NCI-H1694 (cell line): ENCODE measurements at places on chromosomes 1 and 21.

DNA sequence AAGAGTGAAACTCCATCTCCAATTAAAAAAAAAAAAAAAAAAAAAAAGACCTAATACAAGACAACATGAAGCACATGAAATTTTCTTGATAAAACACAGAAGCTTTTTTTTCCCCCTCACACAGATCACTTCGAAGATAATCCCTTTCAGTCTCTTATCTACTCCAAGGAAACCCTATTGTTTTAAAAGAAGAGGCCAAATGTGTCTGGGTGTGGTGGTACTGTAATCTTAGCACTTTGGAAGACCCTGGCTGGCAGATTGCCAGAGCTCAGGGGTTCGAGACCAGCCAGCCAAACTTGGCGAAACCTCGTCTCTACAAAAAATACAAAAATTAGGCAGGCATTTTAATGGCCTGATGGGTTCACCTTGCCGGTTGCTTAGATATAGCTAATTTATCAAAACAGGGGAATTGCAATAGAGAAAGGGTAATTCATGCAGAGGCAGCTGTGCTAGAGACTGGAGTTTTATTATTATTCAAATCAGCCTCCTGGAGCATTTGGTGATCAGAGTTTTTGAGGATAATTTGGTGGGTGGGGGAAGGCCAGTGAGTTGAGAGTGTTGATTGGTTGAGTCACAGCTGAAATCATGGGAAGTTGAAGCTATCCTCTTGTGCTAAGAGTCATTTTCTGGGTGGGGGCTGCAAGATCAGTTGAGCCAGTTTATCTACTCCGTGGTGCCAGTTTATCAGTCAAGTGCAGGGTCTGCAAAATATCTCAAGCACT lies 62.5 kb downstream of the SLC16A1 start:
- DNase-seq = no peak

DNA sequence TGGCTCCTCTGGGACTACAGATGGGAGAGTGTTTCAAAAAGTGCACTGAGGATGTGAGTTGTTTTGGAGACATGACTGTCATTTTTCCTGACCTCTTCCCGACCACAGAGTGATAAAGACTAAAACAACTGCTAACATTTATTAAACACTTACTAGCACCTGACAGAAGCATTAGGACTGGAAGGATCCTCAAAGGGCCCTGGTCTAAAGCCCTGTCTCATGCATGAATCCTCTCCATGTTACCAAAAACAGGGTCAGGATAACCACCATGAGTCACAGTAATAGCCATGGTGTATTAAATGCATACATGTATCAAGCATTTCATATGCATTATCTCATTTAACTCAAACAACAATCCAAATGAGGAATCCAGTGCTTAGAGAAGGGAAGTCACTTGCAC lies 11.5 kb downstream of the CYB5RL start:
- DNase-seq = no peak

DNA sequence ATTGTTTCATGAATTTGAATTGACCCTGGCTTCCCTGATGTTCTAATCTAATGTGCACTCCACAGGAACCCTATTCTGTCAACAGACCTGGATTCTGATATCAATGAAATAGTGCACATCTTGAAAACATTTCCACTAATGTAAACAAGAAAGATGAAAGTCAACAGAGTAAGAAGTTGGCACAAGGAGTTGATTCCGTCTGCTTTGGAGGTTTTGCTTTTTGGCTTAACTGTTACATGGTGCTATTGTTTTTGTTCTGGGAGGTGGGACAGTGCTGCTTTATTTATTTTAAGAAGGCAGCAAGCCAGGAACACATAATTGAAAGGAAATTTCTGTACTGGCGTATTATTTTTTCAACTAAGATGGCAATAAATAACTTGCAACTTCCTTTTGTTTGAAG lies 73.3 kb downstream of the LEPR start:
- no peak for DNase-seq

DNA sequence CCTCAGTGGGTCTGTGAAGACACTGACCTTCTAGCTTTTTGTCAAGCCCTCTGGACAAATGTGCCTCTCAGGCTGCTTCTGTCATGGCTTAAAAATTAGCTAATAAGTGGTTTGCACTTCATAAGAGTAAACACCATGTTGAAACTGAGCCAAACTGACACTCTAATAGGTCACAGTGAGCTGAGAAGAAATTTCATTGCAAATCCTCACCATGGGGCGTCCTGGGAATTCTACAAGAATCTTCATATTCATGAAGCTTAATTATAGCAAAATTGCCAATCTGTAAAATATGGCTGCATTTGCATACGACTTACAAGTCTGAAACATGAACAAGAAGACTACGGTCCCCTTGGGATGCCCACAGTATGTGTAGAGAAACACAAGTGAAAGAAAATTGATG lies 188.6 kb downstream of the DSCAM start:
- DNase-seq = no peak

- DNase-seq = no peak
Observed at GRCh38 chr1:196098000-196098399, 510.2 kb downstream of the KCNT2 start.

DNA sequence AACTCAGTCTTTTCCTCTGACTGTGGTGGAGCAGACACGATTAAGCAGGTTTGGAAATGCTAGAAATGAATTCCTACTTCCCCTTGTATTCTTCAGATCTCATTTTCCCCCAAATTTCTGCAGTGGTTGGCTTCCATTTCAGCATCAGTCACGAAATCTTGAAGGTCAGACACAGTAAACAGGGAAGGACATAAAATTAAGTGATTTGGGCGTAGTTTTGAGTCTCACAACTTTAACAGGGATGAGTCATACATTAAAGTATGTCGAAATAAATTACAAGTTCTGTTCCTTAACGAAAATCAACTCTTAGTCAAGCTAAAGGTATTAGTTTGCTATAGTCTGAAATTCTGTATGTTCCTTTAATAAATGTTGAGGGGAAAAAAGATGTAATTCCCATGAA lies 61.1 kb downstream of the HNRNPR start:
- DNase-seq = no peak

- DNase-seq = no peak
Observed at GRCh38 chr1:46448109-46448911, 41.3 kb upstream of the DMBX1 start.

DNA sequence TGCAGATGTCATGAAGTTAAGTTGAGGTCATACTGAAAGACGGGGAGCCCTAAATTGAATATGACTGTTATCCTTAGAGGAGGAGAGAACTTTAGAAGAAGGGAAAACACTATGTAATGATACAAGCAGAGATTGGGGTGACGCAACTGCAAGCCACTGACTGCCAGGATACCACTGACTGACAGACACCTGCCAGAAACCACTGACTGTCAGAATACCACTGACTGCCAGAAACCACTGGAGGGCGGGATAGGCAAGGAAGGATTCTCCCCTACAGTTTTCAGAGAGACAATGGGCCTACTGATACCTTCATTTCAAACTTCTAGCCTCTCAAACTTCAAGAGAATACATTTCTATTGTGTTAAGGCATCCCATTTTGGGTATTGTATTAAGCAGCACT lies 388.7 kb downstream of the USH2A start:
- no peak for DNase-seq

DNA sequence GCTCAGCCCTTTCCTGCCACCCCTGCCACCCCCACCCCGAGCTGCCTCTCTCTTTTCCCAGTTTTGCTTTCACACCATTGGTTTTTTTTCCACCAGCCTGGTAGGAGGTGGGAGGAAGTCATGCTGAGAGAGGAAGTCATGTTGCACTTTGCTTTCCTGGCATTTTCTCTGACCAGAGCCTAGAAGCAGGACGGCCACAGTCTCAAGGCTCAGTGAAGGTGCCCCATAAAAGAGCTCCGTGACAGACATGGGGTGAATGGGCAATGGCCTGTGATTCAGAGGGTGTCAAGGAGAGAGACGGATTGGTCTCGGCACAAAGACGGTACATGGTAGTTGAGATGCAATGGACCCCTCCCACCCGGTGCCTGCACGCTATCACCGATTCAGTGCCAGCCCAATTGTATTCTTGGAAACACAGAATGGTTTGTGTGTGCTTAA lies 42.1 kb upstream of the DMRTB1 start:
- DNase-seq = no peak

DNA sequence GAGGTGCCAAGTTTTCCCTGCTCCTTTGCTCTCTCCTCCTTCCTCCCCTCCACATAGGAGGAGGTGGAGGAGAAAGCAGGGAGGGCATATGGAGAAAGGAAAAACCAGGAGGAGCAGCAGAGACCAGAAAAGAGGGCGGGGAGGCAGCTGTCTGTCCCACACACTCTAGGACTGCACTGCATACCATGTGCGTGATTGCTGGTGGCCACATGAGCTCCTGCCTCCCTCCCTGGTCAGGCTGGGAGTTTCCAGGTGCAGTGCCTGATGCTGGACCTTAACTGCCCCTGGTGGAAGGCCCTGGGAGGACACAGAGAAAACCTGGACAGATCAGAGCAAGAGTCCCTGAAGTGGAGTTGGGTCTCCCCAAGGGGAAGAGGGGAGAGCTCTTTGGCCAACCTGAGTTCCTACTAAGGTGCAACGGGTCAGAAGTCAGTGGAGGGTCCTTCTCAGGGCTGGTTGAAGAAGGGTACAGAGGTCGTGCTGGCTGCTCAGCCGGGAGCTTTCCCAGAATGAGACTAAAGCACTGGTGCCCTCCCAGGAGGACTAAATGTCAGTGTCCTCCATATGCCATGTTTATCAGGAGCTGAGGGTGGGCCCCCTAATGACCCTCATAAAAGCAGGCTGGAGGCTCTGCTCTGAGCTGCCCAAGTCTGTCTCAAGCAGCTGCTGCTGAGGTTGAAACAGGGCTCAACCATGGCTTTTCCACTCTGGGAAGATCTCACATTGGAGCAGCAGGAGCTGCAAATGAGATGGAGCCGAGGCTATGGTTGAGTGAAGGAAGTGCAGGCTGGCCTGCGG lies 3.5 kb upstream of the LGR6 start:
- no peak for DNase-seq

- DNase-seq = no peak
Observed at GRCh38 chr1:165218731-165219130, 137.8 kb downstream of the LMX1A start.

- DNase-seq = no peak
Observed at GRCh38 chr1:197862221-197862620, 40.2 kb upstream of the C1orf53 start.

GRCh38 chr1:982765-983436 lies 1.0 kb upstream of the PERM1 start:
- no peak for DNase-seq

GRCh38 chr1:235657747-235658526 lies 8.4 kb upstream of the GNG4 start:
- DNase-seq = no peak

GRCh38 chr1:185152187-185152767 lies 4.5 kb downstream of the TRMT1L start:
- no peak for DNase-seq

DNA sequence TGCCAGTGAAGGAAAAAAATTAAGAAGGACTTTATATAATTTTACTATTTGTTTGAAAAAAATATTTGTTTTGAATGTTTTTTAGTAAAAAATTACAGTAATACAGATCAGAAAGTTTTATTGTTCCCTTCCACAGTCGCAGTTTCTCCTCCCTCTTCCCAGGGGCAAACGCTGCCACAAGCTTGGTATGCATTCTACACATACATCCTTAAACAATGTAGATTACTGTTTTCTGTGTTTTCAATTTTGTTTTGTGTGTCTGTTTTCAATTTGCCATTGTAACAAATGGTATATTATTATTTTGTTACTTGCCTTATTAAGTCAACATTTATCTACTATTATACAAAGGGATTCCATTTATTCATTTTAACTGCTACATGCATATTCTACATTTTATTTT lies 257.1 kb downstream of the HMCN1 start:
- DNase-seq = no peak

- DNase-seq = no peak
Observed at GRCh38 chr1:9434247-9435152, 104.8 kb upstream of the SLC25A33 start.
